CD4-positive, alpha-beta T cell treated with Interleukin-12 subunit alpha and Interleukin-12 subunit beta, for 1 hour (primary cell): ENCODE measurements at places on chromosomes 4 and X.

DNA sequence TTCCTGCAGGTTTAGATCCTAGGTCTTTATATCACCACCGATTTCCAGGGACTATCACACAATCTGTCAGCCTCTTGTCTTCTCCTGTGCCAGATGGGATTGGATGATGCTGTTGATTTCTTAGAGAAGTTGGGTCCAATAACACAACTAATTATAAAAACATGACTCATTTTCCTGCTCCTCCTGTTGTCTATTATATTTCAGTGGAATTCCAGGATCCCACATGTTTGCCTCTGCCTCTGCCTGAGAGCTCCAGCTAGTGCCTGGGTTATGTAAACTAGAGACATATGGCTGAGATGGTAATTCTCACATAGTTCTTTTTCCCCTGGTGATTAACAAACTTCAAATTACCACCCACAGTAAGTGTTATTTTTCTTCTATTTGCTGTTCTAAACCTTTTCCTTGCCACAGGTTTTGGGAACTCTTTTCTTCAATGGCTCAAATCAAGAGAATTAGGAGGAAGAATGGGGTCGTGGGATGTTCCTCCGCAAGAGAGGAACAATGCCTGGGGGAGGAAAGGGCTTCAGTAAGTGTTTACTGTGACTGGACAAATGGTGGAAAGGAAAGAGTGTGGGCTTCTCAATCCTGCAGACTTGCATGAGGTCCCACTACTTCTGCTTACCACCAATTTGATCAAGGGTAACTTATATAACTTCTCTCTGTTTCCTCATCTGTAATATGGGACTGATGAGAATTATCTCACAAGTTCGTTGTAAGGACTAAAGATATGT lies 3.4 kb upstream of the HOPX start:
- no peak for DNase-seq

- no peak for DNase-seq
Measured at GRCh38 chrX:112867570-112867969, 26.9 kb upstream of the AMOT start.

GRCh38 chrX:136867518-136867917 lies 13.0 kb downstream of the RBMX start:
- no peak for DNase-seq

- no peak for DNase-seq
Measured at GRCh38 chr4:125315576-125316400, 1.0 kb downstream of the FAT4 start.

DNA sequence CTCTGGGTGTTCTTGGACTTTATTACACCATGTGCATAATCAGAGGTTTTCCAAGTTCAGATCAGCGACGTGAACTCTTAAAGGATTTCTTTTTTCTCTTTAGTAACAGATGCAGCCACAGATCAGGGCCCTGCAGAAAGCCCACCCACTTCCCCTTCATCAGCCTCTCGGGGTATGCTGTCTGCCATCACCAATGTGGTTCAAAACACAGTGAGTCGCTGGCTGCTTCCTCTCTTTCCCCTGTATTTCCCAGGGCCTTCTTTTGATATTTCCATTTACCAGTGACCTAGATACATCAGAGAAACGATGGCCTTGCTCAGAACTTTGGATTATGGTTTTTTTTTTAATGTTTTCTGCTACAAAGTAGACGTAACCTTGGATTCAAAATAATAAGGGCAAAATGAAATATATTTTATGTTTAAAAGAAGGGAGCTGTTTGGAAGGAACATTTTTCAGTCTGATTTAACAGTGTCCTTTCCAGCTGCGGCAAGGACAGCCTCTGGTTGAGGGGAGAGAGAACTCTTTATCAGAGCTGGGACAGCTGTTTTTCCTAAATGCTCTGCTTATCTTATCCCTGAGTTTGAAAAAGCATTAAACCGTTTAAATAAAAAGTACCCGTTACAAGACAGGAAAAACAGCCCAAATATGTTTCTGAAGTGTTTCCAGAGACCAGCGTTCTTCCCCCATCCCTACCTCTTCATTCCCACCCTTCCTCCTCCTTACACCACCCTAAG lies 38.2 kb downstream of the FAM114A1 start:
- no peak for DNase-seq

- DNase-seq = no peak
Measured at GRCh38 chr4:155377276-155377675, 511 bp upstream of the MAP9 start.

DNA sequence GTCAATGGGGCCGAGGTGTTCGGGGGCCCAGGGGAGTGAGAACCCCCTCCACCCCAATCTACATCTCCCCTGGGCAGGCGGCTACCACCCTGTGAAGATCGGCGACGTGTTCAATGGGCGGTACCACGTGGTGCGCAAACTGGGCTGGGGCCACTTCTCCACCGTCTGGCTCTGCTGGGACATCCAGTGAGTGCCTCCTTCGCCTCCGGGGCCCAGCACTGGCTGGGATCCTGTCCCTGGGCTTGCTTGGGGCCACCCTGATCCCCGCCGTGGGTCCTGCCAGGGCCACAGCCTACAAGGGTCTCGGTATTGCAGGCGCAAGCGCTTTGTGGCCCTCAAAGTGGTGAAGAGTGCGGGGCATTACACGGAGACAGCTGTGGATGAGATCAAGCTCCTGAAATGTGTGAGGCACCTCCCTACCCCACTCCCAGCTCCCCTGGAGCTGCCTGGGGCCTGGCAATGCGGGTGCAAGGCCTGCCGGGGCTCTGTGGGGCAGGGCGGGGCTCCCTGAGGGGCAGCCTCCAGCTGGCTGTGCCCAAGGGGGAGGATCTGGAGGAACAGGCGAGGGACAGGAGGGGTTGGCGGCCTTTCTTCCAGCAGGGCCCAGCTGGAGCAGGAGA lies 697 bp downstream of the SRPK3 start:
- DNase-seq = no peak

DNA sequence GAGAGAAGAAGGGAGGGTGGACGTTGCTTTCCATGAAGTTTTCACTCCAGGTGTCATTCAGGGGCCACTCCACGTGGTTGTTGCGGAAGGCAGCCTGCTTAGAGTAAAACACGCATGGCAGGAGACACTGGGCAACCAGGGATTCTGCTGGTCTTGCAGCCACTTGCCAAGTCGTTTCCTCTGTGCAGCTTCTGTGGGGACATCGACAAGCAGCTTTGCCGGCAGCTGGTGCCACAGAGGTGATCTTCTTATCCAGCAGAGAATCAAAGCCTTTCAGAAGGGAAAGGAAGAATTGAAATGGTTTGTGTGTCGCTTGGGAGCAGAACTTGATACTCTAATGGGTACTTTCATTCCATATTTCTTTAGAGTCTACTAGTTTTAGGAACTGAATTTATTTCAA lies 867.1 kb upstream of the TENM3 start:
- DNase-seq = no peak
